ENCODE measurements at places on chromosomes 11 and 22.

- DNase-seq = no peak
Measured at GRCh38 chr11:17257196-17257595, 19.3 kb upstream of the NUCB2 start.

- DNase-seq = no peak
Measured at GRCh38 chr11:75147875-75148263, 3.0 kb upstream of the SLCO2B1 start.

- DNase-seq = no peak
Measured at GRCh38 chr11:73795925-73796632, 8.4 kb downstream of the MRPL48 start.

DNA sequence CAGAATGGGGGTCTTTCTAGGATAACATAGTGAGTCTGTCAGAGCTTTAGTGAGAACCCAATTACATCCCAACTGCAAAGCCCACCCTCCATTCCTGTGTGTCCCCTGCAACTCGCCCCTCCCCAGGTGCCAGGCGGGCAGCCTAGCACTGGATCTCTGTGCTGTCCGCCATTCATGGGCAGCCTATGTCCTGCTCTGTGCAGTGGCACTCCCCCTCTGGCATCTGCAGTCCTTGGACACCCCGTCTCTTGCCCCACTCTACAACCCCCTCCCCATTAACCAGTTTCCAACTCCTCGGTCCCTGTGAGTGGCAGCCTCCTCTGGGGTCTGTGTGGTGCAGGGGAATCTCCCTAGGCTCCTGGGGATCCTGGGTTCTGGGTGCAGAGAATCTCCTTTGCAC, 37.0 kb downstream of the MYO7A start:
- no peak for DNase-seq

DNA sequence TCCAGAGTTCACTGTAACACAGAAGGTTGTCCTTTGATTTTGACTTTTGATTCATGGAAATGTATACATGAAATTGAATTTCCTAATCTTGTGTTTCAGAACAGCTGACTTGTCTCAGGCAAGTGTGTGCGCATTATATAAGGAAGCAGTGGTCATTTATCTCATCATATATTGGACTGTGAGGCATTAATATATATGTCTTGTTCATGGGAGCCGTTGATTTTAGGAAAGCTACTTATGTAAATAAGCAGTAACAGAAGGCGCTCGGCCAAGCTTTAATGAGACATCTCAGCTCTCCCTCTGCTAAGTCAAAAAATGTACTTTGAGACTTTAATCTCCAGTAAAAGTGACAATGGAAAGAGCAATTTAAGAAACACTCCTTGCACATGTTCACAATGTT, 100.5 kb downstream of the PDHX start:
- DNase-seq = no peak
